Osteocyte (in vitro differentiated cells): ENCODE measurements at places on chromosomes 4 and X. TPM values are rescaled to one million over a fixed set of nuclear protein-coding genes. Genes with fewer than 3 reads are reported as not detected.

DNA sequence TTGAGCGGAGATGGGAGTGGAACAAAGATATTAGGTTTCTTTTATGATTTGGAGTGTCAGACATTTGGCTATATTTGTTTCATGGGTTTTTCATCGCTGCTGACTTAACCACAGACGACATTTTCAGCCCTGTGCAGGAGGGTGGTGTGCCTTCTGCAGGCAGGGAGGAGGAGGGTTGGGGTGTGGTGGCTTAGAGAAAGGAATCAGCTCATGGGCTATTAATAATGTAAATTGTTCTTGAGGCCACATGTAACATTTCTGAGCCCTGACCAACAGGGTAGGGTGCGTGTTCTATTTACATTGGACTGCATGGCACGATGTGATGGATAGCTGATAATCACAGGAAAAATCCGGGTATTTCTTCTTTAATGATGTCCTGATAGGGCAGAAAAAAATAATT is 67.6 kb downstream of the POLA1 start:
- DNase-seq: no peak

ADRA2C gene
- 0.26 and 0.32 TPM in 2 replicates for total RNA-seq

- DNase-seq: no peak
Measured at GRCh38 chr4:75030028-75030427, 97.1 kb downstream of the PARM1 start.

DNA sequence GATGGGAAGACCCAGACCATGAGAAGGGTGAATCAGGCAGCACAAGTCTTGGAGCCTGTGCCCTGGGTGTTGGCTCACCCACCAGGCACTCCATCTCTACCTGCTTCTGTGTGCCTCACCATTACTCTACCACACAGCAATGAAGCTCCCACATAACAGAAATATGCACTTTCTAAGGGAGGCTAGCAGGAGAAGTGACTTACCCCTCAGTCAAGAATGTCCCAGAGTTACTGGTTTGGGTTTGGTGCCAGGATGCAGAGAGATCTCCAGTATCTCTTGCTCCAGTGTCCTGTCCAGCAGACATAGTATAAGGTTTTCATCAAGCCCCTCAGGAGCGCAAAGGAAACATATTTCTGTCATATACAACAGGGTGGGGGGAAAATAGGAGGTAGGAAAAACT is 11.3 kb upstream of the RAB40A start:
- DNase-seq: no peak

ADH1B gene
- 5.7 and 8.8 TPM in 2 replicates for total RNA-seq
